Left lobe of liver (tissue), 2 donors: ENCODE measurements at places on chromosomes 7 and 10.

DNA sequence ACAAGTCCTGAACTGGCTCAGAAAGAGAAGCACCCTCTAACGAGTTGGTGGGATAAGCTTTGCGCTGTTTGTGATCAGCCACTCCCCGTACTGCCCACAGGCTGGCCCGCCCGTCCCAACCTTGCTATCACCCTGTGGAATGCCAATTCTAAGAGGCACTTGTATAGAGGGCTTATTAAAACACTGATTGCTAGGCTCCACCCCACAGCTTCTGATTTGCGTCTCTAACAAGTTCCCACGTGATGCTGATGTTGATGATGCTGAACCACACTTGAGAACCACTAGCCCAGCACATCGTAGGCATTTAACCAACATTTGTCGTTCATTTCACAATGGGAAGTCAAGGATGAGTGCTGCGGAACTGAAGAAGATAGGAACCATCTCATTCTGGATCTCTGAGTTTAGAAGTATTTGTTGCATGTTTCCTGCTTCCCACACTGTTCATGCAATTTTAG, 12.7 kb upstream of the GSAP start:
- no peak for DNase-seq

DNA sequence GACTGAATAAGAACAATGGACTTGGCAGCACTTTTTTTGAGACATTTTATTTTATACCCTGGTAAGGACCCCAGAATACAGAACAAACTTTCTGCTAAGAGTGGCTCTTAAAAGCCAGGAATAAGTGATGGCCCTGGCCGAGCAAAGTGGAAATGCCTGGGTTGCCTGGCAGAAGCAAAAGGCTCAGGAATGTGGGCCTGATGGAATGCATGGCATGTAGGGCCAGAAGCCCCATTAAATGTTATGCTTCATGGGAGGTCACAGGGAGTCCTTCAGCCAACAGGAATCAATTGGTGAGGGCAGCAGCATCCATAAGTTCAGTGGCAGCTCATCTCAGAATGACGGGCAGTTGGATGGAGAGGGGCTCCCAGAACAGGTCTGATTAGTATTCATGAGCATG, 301.5 kb upstream of the CACNA2D1 start:
- DNase-seq: no peak

GRCh38 chr10:75948583-75948982, 517.2 kb downstream of the LRMDA start:
- no peak for DNase-seq

DNA sequence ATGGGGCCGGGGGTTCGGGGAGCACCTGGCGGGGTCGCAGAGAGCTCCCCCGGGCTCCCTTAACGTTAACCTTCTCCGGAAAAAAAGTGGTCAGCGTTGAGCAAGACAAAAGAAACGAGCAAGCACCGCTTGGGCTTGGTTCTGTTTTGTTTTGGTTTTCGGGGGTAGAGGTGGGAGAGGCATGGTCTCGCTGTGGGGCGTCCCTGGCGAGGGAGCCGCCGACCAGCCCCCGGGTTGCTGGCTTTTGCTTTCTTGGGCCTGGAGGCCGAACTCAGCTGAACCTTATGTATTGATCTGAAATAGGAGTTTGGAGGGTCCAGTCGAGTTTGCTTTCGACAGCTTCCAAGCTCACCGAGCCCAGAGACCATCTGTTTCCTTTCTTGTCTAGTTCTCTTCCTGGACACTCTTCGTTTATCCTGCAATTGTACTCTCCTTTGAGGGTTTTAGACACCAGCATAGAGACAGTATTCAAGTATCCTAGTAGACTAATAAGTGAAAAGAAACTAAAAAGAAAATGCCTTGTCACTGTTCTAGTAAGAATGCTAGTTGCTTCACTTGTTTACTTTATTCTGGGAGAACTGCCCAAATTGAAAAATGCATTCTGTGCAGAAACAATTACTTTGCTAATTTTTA, 980 bp downstream of the FHIP2A start:
- DNase-seq: peak; percentile 60

- no peak for DNase-seq
These were observed 263.2 kb downstream of the HGF start for GRCh38 chr7:81506609-81507008.

DNA sequence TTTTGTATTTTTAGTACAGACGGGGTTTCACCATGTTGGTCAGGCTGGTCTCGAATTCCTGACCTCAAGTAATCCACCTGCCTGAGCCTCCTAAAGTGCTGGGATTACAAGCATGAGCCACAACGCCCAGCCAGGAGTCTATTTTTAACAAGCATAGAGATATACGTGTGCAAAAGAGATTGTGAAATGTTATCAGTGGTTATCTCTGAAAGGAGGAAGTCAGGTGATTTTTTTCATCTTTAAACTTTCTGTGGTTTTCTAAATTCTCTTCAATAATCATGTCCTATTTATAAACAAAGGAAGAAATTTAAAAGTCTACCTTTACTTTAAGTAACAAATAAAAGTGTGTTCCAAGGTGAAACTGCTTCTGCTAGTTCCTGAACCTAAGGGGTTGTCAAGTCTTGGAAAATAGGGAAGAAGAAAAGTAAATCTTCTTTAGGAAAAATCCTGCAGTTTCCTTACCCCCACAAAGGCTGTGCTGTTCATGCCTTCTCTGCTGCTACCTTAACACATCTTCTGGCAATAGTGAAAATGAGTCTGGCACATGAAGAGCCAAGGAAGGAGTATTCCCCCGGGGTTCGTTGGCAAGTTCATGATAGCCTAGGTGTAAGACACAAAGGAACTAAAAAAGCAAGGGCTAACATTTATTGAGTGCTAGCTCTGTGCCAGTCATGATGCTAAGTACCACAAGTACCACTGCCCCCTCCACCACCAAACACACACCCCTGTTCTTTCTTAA, 51.1 kb downstream of the CYP26A1 start:
- DNase-seq: no peak

GRCh38 chr7:27071622-27072390, 24.0 kb downstream of the HOXA1 start:
- no peak for DNase-seq

DNA sequence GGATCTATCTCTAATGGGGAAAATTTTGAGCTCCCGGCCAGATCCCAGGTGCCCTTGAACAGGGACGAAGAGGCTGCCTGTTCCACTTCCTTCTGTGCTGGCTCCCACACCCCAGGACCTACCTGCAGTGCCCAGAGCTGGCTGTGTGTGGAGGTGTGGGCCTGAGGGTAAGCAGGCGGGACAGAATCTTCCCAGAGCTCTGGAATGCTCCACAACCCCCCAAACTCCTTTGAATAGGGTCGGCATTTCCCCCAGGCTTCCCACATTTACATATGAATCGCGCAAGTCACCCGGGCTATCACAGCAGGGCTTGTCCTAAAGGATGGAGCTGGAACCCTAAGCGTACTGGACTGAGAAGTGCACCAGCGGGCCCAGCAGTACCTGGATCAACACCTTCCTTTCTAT, 95.9 kb downstream of the DNMBP start:
- DNase-seq: no peak

- DNase-seq: no peak
These were observed 77.0 kb upstream of the GPR22 start for GRCh38 chr7:107392830-107393229.

DNA sequence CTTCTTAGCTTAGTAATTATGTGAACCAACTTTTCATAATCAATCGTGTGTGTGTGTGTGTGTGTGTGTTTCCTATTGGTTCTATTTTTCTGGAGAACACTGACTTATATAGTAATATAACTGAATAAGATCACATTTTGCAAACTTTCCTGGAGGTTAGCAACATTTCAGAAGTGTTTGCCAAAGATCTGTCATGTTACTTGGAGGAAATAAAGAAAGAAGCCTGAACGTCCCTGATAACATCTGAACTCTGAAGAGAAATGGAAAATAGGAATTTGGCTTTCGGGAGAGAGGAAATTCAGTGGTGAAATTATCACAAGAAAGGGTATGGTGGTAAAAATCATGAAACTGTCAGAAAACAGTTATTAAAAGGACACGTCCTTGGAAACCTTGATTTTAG, 984.4 kb upstream of the AUTS2 start:
- no peak for DNase-seq

DNA sequence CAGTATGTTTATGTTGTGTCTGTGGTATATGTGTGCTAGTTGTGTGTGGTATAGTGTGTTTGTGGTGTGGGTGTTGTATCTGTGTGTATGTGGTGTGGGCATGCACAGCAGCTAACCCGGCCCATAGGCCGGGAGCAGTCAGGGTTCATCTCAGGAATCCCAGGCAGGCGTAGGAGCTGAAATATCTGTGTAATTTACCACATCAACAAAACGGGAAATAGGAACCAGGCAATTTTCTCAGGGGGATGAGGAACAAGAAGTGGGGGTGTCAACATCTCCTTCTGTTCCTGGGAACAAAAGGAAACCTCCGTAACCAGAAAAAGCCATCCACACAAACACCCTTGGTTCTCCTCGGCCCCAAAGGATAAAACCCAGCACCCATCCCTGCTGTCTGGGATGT, 24.5 kb upstream of the ZNF488 start:
- no peak for DNase-seq

DNA sequence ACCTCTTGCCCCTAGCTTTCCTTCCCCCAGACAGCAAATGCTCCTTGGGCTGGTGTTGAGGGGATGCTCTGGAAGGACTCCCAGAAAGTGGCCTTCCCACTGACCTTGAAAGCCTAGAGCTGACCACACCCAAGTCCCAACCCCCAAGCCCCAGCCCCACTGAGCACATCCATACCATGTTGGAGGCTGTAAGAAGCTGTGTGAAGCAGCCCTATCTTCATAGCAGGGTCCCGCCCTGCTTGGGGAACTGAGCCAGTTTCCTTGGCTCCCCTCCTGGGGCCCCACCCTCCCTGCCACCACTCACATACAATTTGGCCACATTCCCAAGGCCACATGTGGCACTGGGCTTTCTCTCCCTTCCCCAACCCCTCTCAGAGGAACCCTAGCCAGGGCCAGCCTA, 72.3 kb upstream of the CACUL1 start:
- no peak for DNase-seq

DNA sequence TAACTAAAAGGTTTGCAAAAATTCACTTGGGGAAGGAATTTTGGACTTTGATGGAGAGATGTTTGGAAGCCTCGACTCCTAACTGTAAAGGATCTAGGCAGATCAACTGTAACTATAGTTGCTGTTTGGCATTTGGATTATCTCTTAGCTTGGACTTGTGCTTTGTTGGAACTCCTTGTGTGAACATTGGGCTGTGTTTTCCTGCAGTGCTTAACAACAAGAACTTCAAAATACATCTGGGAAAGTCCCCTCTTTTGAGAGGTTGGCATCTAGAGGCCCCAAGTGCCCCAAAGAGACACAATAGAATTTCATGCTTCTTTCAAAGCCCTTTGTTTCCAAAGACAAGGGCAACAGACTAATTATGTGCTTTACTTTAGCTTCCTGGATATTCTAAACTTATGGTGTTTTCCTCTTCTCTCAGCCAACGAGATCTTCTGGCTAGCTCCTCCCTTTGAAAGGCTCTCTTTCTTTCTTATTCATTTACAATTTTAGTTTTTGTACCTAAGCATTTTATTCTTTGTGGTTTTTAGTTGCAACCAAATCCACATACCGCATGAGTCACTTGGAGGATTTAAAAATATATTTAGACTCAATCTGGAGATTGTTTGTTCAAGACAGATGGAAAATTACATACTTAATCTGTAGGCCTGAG, 11.6 kb downstream of the ABCA13 start:
- no peak for DNase-seq

DNA sequence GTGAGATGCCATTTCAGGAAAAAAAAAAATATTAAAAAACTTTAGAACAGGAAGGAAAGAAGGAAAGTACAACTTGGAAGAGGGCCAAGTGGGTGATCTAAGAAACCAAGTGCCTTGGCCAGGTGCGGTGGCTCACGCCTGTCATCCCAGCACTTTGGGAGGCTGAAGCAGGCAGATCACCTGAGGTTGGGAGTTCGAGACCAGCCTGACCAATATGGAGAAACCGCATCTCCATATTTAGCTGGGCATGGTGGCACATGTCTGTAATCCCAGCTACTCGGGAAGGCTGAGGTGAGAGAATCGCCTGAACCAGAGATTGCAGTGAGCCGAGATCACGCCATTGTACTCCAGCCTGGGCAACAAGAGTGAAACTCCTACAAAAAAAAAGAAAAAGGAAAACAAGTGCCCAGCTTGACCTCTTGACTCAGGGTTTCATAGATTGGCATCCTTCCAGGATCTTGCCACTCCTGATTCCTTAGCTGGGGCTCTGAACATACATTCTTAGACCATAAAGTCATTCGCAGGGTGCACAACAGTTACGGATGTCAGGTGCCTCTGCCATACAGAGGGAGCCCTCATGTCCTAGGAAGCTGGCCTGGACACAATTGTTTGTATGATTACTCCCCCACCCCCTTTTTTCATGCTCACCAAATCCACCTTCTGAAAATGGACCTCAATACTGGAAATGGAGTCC, 2.1 kb upstream of the GUSB start:
- DNase-seq: no peak

- DNase-seq: no peak
These were observed 13.0 kb downstream of the BCAP29 start for GRCh38 chr7:107593025-107593410.

DNA sequence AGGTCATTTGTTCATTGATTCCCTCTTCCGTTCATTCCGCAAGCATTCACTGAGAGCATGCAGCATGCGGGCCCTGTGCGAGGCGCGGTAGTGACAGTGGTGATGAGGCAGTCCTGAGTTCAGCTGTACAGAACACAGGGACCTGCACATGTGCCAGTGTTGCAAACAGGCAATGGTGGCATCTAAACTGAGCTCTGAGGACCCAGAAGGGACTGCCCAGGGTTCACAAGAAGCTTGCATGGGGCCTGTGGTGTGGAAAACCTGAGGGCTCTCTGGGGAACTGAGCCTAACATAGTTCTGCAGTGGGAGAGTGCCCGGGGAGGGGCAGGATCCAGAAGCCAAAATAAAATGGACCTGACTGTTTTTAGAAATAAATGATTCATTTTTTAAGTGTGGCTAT, 13.2 kb downstream of the ZNF488 start:
- DNase-seq: peak; percentile 10

- peak; percentile 83 for DNase-seq
These were observed 52.6 kb upstream of the CYP2C8 start for GRCh38 chr10:95121904-95122303.

DNA sequence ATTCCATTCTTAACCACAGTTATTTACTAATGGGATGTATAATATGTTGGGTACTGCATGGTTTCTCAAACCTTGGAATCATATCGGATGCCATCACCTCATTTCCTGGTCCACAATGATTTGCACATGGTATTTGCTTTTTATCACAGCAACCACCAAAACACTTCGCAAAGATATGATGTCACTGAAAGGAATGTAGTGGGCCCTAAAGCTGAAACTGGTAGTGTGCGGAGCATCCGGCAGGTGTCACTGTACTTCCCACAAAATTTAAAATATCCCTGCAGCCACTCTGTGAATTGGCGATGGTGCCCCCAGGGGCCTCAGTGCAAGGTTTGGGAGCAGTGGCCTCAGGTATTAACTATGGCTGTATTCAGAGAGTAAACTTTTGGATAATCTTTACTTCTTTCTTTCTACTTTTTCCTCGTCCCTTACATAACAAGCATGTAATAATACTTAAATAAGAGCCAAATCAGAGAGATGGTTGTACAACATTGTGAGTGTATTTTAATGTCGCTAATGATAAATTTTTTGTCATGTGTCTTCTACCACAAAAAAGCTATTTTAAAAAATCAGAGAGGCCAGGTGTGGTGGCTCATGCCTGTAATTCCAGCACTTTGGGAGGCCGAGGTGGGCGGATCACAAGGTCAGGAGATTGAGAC, 66.2 kb downstream of the FAM241B start:
- no peak for DNase-seq

GRCh38 chr10:87053577-87054181, 33.6 kb downstream of the FAM25A start:
- no peak for DNase-seq
